ENCODE measurements at places on chromosomes 6 and 20. TPM values are rescaled to one million over a fixed set of nuclear protein-coding genes. Genes with fewer than 3 reads are reported as not detected.

The DSP gene
- 153 TPM for total RNA-seq

The PFDN4 gene
- total RNA-seq: 77.5 TPM

The ZNF451 gene
- 53.2 TPM for total RNA-seq

The ASIP gene
- not detected for total RNA-seq

GRCh38 chr6:36018339-36018738 lies 6.1 kb downstream of the SLC26A8 start:
- H3K36me3 ChIP-seq: no peaks in the 10 kb centered on the region
- no peak overlapping the region for H3K27ac ChIP-seq

DNA sequence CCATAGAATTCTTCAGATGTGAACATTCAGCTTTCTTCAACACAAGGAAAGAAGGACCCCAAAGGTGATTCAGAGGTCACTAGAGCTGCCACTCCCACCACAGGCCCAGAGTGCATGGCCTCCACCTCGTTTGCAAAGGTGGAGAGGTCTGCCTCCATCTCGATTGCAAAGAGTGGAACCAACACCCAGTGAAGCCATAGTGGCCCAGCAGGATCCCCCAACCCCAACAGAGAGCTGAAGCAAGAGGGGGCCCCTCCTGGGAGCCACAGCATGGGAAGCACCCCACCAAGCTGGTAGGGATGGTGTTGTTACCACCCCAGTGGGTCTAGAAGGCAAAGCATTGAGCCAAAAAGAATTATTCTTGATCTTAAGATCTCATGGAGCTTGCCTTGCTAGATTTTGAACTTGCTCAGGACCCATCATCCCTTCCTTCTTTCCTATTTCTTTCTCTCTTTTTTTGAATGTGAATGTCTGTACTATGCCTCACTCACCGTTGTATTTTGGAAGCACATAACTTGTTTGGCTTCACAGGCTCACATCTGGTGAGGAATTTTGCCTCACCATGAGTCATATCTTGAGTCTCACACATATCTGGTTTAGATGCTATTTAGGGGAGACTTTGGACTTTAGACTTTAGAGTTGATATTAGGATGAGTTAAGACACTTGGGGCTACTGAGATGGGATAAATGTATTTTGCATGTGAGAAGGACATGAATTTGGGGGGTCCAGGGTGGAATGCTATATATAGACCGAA lies 119.2 kb downstream of the ANKRD60 start:
- no peaks in the 10 kb centered on the region for H3K4me1 ChIP-seq
- DNase-seq: no peak
- H3K4me3 ChIP-seq: no peak overlapping the region
- no peak overlapping the region for H3K27ac ChIP-seq
- no peaks in the 10 kb centered on the region for H3K27me3 ChIP-seq

DNA sequence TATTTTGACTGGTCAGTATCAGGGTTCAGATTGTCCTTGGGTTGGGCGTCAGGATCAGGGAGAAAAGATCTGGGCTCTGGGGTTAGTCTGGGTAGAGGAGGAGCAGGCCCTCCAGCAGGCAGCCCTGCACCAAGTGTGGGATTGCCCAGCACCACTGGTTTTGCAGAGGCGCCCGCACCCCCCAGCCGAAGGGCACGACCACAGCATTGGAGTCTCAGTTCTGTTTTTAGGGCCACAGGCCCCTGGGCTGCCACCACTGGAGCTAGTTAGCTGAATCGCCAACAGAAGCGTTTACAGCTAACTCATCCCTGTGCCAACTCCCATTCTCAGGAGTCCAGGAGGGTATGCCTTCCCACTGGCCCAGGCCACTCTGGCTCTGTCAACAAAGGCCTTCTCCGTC lies 84.2 kb downstream of the TCP11 start:
- peaks cover 25% of the 10 kb centered on the region for H3K36me3 ChIP-seq
- DNase-seq: no peak
- no peak overlapping the region for H3K4me3 ChIP-seq
- H3K4me1 ChIP-seq: no peaks in the 10 kb centered on the region

- H3K4me1 ChIP-seq: no peaks in the 10 kb centered on the region
- no peak overlapping the region for H3K27ac ChIP-seq
- H3K36me3 ChIP-seq: no peaks in the 10 kb centered on the region
- H3K27me3 ChIP-seq: no peaks in the 10 kb centered on the region
- H3K4me3 ChIP-seq: no peak overlapping the region
- no peak for DNase-seq
Measured at GRCh38 chr6:116409756-116410155, 39.0 kb downstream of the DSE start.

GRCh38 chr20:17503301-17504065 lies 27.7 kb downstream of the BFSP1 start:
- H3K4me3 ChIP-seq: no peak overlapping the region
- DNase-seq: peak; percentile 35
- no peaks in the 10 kb centered on the region for H3K27me3 ChIP-seq
- no peaks in the 10 kb centered on the region for H3K4me1 ChIP-seq

- H3K4me3 ChIP-seq: no peak overlapping the region
- H3K4me1 ChIP-seq: peaks cover 4% of the 10 kb centered on the region
- H3K36me3 ChIP-seq: peaks cover 72% of the 10 kb centered on the region
Measured at GRCh38 chr20:36519944-36520343, 21.4 kb upstream of the MYL9 start.

DNA sequence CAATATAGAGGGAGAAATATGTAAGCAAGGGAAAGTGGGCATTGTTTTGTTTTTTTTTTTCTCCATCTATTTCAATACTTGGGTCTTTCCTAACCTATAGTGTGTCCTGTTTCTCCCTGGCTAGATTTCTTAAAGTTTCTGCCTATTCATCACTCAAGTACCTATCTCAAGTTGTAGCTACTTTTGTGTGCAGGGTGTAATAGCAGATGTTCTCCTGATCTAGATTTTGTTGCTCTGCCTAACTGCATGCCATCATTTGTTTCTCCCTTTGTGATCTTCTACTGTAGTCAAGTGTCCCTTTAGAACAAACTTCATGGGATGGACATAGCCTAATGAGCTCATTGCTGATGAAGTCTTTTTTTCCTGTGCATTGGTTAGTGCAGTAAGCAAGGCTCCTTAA lies 45.8 kb downstream of the TOP1 start:
- peaks cover 43% of the 10 kb centered on the region for H3K36me3 ChIP-seq
- no peak overlapping the region for H3K4me3 ChIP-seq
- DNase-seq: no peak
- no peaks in the 10 kb centered on the region for H3K27me3 ChIP-seq
- H3K27ac ChIP-seq: no peak overlapping the region

DNA sequence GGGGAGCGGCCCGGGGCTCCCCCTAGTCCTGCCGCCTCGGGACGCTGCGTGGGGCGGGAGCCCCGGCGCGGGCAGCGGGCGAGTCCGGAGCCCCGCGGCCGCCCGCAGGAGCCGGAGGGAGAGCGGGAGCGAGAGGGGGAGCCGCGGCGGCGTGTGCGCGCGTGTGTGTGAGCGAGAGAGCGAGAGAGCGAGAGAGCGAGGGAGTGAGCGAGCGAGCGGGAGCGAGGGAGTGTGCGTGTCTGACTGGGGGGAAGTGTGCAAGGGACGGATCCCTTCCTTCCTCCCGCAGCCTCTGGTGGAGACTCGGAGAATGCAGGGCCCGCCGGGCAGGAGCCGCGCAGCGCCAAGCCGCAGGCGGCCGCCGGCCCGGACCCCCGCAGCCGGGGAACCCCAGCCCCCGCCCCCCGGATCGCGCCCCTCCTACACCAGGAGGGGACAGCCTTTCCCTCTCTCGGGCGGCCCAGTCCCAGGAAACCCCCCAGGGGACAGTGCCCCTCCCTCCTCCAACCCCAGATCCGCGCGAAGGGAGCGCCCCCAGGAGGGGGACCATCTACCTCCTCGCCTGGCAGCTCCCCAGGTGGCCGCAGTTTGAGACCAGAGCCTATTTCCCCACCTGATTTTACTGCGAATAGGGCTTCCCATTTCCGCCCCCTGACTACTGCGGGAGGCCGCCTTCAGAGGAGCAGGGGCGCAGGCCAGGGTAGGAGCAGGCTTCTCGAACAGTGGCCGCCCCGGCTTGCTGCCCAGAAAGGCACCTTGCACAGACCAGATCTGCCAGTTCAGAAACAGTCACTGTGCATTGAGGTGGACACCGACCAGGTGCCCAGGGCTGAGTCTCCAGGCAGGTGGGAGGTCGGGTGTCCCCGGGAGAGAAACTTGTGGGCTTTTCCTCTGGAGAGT lies at the start of gene CDH22:
CDH22 (minus strand) TSS at position 241 of the 900 bp plus-strand sequence. CDS start 57,204 bp downstream, outside the sequence.
- H3K27ac ChIP-seq: no peak within 1 kb of the TSS
- no peaks in the 10 kb centered on the region for H3K36me3 ChIP-seq
- peak; percentile 85 for DNase-seq
- no peaks in the 10 kb centered on the region for H3K4me1 ChIP-seq

DNA sequence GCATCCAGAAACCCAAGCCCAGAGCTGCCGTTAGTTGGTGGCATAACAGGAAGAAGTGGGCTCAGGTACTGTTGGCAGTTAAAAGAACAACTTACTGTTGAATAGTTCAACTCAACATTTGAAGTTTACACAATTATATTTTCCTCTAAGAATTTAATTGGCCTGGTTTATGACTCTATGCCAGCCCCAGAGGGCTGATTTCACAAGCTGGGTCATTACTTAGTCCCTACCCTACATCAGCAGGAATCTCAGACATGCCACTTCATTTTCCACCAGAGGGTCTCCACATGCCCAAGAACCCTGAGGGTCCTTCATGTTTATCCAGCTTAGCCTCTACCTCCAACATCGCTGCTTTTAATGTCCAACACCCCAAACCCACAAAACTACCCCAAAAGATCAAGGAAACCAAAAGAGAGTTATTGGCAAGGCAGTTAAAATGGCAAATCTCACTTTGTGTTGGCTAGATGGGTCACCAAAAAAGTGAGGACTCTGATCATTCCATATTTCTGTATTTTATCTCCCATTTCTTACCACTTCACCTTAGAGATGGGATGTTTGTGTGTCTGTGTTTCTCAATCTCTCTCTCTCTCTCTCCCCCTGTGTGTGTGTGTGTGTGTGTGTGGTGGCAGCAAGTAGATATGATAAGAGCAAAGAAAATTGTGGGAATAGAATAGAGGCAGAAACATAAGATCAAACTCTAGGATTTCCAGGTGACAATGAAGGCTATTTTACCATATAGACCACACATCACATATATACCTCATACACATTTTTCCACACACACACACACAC lies 112.5 kb upstream of the TBX18 start:
- DNase-seq: no peak
- no peaks in the 10 kb centered on the region for H3K36me3 ChIP-seq
- no peaks in the 10 kb centered on the region for H3K4me1 ChIP-seq
- H3K27me3 ChIP-seq: no peaks in the 10 kb centered on the region

DNA sequence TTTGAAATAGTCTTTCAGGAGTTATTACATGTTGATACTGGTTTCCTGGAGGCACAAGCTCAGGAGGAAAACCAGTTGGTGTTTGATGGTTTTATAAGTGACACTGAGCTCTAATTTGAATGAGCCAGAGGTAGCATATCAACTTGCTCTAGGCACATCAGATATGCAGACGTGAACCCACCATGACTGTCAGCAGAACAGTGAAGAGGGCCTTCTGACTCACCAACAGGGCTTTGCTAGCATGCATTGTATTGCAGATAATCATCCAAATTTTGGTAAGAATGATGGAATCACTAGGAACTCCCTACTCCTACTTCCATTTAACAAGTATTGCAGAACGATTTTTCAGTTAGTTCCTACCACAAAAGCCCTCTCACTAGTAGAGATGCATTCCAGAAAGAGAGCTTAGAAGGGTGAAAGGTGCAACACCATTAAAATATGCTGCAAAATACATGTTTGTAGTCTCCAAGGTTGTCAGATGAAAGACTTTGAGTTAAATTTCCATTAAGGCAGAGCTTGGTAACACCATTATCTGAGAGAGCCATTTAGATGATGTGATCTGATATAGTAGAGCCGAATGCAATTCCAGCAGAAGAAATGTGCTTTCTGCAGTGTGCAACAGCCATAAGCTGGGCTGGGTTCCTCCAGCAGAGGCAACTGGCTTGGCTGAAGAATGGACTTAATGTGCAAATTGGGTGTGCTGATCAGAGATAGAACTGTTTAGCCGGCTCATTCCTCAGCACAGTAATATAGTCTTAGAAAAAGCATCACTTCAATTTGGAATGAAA lies 968.7 kb upstream of the ADGRB3 start:
- no peak for DNase-seq
- H3K36me3 ChIP-seq: no peaks in the 10 kb centered on the region
- H3K4me1 ChIP-seq: no peaks in the 10 kb centered on the region
- no peak overlapping the region for H3K4me3 ChIP-seq
- H3K27ac ChIP-seq: no peak overlapping the region

GRCh38 chr6:109306733-109307132 lies 75.5 kb downstream of the CD164 start:
- H3K27ac ChIP-seq: no peak overlapping the region
- peaks cover 14% of the 10 kb centered on the region for H3K4me1 ChIP-seq
- no peak overlapping the region for H3K4me3 ChIP-seq
- H3K27me3 ChIP-seq: no peaks in the 10 kb centered on the region
- H3K36me3 ChIP-seq: no peaks in the 10 kb centered on the region
- DNase-seq: no peak

GRCh38 chr6:114432400-114432799 lies 89.6 kb upstream of the HS3ST5 start:
- DNase-seq: peak; percentile 41
- no peaks in the 10 kb centered on the region for H3K27me3 ChIP-seq
- no peak overlapping the region for H3K27ac ChIP-seq
- peaks cover 3% of the 10 kb centered on the region for H3K4me1 ChIP-seq

- no peaks in the 10 kb centered on the region for H3K4me1 ChIP-seq
- DNase-seq: no peak
- no peaks in the 10 kb centered on the region for H3K27me3 ChIP-seq
- H3K27ac ChIP-seq: no peak overlapping the region
- H3K4me3 ChIP-seq: no peak overlapping the region
- no peaks in the 10 kb centered on the region for H3K36me3 ChIP-seq
Measured at GRCh38 chr6:134223796-134224420, 94.0 kb downstream of the SGK1 start.

DNA sequence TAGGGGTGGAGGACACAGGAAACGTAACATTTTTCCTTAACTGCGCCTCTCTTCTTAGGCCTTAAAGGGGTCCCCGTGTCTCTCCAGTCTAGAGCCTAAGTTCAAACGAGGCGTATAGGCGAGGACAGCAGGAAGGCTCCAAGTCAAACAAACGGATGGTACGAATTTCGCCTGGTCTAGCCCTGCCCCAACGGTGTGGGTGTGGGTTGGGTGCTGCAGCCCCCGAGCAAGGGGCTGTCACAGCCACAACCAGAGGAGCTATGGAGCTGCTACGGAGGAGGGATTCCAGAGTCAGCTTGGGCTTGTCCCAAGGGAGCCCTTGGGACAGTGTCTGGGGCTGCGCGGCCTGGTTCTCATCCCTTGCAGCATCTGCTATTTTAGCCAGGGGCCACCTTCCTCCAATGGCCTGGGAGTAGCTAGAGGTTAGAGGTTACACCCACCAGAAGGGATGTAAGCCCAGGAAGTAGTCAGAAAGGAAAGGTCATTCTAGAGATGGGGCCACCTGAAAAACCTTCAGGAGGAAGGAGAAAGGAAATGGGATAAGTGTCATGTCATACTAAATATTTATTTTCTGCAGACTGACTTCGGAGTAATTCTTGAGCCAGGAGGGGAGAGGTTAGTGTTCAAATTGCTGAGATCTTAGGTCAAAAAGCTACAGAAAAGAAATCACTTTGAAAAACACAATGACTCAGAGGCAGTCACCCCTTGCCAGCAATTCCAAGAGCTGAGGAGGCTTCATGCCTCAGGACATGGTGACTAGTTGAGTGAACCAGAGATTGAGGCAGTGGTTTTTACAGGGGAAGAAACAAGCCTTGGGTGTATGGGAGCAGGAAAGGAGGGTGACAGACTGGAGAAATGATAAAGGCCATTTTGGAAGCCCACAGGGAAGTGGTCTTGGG lies 21.7 kb downstream of the VPS52 start:
- peaks cover 30% of the 10 kb centered on the region for H3K27me3 ChIP-seq
- H3K27ac ChIP-seq: peak overlapping the region; percentile 71
- peaks cover 5% of the 10 kb centered on the region for H3K4me1 ChIP-seq
- DNase-seq: no peak
- H3K4me3 ChIP-seq: peak overlapping the region; percentile 89

GRCh38 chr6:42637681-42638080 lies 73.9 kb downstream of the UBR2 start:
- DNase-seq: no peak
- no peaks in the 10 kb centered on the region for H3K27me3 ChIP-seq
- no peak overlapping the region for H3K27ac ChIP-seq
- no peaks in the 10 kb centered on the region for H3K4me1 ChIP-seq
- peaks cover 74% of the 10 kb centered on the region for H3K36me3 ChIP-seq

All from endodermal cell (in vitro differentiated cells).